Lung (tissue), 17 donors: ENCODE measurements at places on chromosomes 13 and 19. TPM values are rescaled to one million over a fixed set of nuclear protein-coding genes. Genes with fewer than 3 reads are reported as not detected.

KIR2DL4 gene
- total RNA-seq: not detected

DNA sequence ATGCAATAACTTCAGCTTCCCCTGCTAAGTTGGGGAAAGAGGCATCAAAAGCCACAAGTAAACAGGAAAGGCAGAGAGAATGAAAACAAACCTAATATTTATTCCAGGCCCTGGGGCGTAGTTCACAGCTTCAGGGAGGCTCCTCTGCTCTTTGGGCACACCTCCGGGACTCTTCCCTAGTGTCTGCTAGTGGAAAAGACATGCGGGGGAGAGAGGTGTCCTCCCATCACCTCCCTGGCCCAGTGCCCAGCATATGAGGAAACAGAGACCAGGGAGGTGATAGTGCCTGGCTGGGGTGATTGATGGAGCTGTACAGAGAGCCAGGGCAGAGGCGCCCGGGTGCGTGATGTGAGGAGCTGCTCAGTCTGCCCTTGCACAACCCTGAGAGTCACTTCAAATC, 71.0 kb downstream of the RASL11A start:
- no peaks in the 10 kb centered on the region for H3K27me3 ChIP-seq
- H3K4me1 ChIP-seq: no peaks in the 10 kb centered on the region
- H3K4me3 ChIP-seq: no peak overlapping the region

DNA sequence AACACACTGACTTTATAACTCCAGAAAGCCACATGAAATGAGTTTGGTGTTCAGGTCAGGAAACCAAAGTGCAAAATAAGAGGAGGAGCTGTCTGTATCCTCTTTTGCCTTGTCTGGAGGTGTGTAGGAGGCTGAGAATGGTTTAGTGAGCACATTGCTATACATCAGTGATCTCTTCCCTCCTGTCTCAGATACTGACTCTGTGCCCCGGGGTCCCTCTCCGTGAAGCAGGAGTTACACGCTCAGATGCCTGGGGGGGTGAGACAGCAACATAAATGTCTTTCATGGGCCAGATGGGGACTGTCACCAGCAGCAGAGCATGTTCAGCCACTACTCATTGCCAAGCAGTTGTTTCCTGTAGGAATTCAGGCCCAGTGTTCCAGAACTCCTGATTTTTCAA, 285.4 kb downstream of the ATP8A2 start:
- DNase-seq: peak; percentile 82

DNA sequence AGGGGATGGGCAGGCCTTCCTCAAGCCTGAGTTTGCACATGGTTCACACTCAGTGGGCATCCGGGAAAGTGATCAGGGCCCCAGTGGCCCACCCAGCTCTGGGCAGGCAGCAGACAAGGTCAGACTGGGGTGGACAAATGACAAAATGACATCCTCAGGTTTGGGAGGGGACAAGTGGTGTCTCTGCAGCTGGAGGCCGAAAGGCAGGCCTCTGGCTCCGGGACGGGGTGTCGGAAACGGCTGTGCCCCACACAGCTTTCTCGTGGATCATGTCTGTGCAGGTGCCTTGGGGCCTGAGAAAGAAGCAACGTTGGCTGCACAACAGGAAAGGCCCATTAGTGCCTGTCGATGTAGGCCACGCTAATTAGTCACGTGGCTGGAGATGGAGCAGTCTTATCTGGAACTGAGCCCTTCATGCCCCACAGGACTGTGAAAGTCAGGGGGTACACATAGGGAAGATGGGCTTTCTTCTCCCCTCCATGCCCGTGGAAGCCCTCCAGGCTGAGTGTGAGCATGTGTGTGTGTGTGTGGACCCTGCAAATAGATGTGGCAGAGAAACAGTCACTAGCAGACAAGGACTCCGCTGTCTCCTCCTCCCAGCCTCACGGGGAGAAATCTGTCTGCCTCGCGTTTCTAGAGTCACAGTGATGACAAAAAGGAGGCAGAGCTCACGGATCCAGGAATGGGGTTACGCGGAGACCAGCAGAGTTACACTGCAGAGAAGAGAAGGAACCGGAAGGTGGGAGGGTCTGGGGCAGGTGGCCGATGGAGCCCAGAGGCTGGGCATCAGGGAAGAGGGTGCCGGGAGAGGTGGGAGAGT, 44.2 kb downstream of the CHST8 start:
- no peaks in the 10 kb centered on the region for H3K36me3 ChIP-seq
- no peak overlapping the region for H3K4me3 ChIP-seq
- DNase-seq: no peak
- no peaks in the 10 kb centered on the region for H3K27me3 ChIP-seq
- H3K4me1 ChIP-seq: no peaks in the 10 kb centered on the region
- H3K27ac ChIP-seq: no peak overlapping the region

DNA sequence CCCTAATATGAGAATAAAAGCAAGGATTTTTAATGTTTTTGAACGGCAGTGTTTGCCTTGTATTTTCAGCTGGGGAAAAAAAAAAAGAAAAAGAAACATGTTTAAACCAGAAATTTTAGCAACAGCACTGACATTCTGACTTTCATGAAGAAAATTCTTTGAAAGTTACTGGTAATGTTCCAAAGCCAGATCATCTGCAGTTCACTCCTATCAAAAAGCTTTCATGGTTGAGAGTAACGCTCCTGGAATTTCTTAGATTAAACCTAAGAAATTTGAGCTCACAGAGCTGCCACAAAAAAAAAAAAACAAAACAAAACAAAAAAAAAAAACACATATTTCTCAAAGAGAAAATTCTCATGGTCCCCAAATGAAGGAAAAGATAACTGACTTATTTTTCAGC, 1106.7 kb downstream of the EFNB2 start:
- no peaks in the 10 kb centered on the region for H3K4me1 ChIP-seq
- H3K36me3 ChIP-seq: no peaks in the 10 kb centered on the region
- H3K27me3 ChIP-seq: no peaks in the 10 kb centered on the region
- no peak for DNase-seq
